Karpas-422 (cell line): ENCODE measurements at places on chromosomes 5 and 9. TPM values are rescaled to one million over a fixed set of nuclear protein-coding genes. Genes with fewer than 3 reads are reported as not detected.

- DNase-seq: no peak
These were observed 48.6 kb upstream of the IRX2 start for GRCh38 chr5:2800035-2800434.

GRCh38 chr9:77708064-77708815 is 60.1 kb upstream of the GNA14 start:
- DNase-seq: no peak

DNA sequence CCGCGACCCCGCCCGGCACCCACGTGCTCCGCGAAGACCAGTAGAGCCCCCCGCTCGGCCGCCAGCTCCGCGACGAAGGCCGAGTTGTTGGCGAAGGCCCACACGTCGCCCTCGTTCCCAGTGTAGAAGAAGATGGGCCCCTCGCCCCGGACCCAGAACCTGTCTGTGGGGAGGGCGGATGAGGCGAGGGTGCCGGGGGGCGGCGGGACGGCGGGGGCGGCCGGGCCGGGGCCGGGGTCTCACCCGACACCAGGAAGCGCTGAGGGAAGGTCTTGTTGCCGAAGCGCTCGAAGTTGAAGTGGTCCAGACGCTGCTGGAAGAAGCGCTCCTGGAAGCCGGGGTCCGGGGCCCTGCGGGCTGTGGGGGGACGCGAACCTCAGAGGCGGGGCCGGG is 317 bp downstream of the DPP7 start:
- no peak for DNase-seq

DNA sequence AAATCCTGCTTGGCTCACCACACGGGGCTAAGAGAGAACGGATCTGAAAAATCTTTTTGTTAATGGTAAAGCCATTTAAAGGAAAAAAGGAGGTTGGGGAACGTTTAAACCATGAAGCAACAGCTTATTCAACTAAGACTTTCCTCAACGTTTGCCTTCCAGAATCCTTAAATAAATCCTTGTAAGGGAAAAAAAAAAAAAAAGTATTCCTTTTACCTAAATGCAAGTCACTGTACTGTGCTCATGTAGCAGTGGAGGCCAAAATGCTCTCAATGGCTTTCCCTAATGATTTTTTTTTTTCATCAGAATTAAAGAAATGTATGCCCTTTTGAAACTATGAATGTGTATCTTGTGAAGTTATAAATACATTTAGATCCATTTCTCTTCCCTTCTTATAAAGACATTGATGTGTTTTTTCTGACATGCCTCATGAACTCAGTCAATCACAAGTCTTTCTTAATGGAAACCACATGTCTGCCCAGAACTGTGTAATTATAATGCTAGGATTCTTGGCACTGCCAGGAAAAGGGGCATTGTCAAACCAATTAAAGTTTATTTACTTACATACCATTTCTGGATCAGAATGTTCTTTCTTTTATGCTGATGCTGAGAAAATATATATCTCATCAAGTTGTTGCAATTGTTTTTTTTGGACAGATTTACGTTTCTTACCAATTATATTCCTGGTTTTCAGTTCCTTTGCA is 107.5 kb downstream of the EBF1 start:
- DNase-seq: no peak

The NSMF gene
- 36.4 and 55.4 TPM in 2 replicates for total RNA-seq

DNA sequence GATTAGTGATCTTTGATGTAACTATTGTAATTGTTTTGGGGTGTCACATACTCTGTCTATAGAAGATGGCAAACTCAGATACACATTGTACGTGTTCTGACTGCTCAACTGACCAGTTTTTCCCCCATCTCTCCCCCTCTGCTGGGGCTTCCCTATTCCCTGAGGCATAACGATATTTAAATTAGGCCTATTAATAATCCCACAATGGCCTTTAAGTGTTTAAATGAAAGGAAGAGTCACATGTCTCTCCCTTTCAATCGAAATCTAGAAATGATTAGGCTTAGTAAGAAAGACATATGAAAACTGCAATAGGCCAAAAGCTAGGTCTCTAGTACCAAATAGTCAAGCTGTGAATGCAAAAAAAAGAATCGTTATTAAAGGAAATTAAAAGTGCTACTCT is 265.6 kb downstream of the TMEM232 start:
- DNase-seq: no peak

The ALDH1A1 gene
- total RNA-seq: not detected in 2 replicates

DNA sequence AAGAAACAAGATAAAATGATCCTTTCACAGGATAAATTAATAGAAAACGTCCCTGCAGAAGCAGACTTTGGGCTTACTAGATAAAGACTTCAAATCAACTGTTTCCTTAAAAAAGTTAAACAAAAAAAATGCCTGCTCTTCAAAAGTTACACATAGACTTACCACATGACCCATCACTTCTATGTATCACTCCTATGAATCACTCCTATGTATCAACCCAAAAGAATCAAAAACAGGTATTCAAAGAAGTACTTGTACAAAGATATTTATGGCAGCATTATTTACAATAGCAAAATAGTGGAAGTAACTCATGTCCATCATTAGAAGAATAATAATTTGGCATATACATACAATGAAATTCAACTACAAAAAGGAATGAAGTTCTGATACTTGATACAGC is 56.3 kb upstream of the PRDM9 start:
- no peak for DNase-seq

GRCh38 chr9:109817146-109817845 is 37.3 kb downstream of the PALM2AKAP2 start:
- DNase-seq: no peak

The SEMA6A gene
- total RNA-seq: not detected in 2 replicates

GRCh38 chr5:173324115-173325001 is 3.9 kb downstream of the STC2 start:
- no peak for DNase-seq

DNA sequence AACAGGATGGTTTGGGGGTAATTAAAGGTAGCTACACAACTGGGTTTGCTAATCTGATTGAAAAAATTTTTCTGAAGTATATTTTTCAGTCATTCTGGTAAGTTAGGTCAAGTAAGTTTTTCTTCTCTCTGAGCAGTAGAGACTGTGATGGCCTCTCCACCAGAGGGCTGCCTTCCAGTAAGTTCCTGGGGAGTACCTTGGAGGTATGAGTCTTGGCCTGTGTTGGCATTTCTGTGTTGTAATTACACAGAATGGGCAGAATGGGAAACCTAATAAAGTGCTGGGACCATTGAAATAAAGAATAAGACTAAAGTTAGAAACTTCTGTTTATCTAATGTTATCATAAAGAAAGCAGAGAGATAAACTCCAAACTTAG is 430.8 kb downstream of the ARHGEF28 start:
- no peak for DNase-seq

GRCh38 chr5:466661-467310 is 23.8 kb downstream of the EXOC3 start:
- no peak for DNase-seq

GRCh38 chr5:55524816-55525215 is 9.9 kb downstream of the PLPP1 start:
- DNase-seq: no peak

DNA sequence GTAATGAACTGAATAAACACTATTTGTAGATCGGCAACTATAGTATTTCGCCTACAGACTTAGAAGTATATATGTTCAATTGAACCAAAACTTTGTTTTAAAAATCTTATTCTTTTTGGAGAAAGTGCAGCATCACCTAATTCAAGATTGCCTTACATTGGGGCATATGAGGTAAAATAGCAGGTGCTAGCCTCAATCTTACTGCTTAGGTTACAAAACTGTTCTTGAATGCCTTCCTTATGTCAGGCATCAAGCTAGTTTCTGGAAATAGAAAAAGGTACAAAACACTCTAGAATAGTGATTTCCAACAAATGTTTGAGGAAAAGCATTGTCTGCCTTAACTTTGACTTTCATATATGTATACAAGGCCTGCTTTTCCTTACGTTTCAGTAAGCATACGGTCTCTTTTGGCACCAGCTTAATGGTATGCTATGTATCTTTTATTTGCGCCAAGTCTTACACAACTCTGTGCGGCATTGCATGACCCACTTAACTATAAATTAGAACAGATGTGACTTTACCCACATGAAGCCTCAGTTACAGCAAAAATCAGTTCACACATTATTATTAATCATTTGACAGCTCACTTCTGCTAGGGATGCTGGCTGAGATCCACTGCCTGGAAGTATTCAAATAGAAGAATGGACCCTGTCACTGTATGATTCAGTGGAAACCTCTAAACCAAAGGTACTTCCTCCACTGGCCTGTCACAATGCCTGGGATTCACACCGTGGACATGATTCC is 174.1 kb downstream of the PRELID2 start:
- no peak for DNase-seq

GRCh38 chr5:173717959-173718358 is 101.5 kb upstream of the BOD1 start:
- DNase-seq: peak; percentile 62

DNA sequence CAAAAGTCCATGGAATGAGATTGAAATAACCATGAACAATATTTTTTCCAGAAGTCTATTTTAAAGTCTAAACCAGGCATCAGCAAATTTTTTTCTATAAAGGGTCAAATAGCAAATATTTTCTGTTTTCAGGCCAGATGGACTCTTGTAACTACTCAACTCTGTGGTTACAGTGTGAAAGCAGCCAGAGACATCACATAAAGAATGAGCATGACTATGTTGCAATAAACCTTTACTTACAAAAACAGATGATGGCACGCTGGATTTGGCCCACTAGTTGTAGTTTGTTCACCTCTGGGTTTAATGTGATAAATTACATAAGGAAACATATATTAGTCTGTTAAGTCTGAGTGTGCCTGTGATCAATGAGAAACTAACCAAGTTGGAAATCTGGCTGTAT is 319.2 kb downstream of the TRPM3 start:
- DNase-seq: peak; percentile 33

DNA sequence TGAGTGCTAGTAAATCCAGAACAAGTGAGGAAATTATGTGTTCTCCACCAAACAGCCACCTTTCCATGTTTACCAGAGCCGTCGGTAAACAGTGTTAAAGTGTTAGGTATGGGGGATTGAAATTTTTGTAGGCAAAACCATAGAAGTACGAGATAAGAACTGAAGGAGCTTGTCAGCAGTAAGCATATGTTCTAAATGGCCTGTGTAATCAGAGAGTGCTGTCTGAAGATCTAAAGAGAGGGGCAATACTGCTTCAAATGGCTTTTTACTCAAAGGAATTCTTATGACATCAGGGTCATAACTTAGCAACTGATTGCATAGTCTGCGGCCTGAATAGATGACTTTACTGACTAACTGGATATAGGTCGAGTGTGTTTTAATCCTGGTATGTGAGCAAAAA is 13.4 kb upstream of the TEX10 start:
- DNase-seq: no peak

GRCh38 chr9:82081496-82081895 is 92.9 kb downstream of the SPATA31D1 start:
- DNase-seq: no peak

- peak; percentile 45 for DNase-seq
These were observed 875 bp downstream of the ACO1 start for GRCh38 chr9:32385152-32385884.

The LCN1 gene
- not detected in 2 replicates for total RNA-seq

GRCh38 chr9:110807956-110808598 is 139.5 kb downstream of the MUSK start:
- DNase-seq: no peak

- no peak for DNase-seq
These were observed 58.9 kb downstream of the IRF1 start for GRCh38 chr5:132431632-132432031.

DNA sequence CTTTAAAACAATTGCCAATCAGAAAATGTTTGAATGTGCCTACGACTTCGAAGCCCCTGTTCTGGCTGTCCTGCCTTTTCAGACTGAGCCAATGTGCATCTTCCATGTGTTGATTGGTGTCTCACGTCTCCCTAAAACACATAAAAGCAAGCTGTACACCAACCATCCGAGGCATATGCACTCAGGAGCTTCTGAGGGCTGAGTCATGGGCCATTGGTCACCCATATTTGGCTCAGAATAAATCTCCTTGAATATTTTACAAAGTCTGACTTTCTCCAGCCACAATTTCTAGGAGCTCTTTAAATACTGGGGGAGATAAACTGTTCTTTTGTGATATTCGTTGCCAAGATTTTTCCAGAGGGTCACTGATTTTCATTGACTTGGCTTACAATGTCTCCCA is 53.9 kb downstream of the C9orf57 start:
- DNase-seq: no peak

DNA sequence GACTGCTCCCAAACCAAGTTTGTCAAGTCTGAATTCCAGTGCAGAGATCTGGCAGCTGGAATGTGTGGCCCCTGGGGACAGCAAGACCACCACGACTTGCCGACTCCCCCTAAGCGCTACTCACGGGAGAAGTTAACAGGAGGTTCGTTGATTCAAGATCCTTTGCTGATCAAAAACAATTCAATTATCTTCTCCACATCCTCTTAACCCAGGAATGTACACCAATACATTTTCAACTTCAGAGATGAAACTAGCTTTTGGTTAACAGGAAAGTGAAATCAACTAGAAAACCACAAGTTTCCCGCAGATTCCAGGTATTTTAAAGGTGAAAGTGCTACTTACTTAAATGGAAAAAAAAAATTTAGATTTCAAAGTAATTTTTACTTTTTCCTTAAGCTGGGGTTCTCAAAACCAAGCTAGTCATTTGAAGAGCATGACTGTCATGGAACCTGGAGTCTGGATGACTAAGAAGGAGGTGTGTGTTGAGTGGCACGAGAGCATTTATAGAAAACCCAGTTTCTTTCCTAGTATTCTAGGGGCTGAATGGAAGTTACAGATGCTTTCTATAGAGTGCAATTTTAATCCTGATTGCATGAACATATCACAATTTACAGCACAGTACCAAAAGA is 257.5 kb upstream of the PANK3 start:
- no peak for DNase-seq

The FOXD4L6 gene
- total RNA-seq: 0.30 and 1.5 TPM in 2 replicates

GRCh38 chr9:22255337-22255736 is 191.3 kb upstream of the DMRTA1 start:
- DNase-seq: no peak

DNA sequence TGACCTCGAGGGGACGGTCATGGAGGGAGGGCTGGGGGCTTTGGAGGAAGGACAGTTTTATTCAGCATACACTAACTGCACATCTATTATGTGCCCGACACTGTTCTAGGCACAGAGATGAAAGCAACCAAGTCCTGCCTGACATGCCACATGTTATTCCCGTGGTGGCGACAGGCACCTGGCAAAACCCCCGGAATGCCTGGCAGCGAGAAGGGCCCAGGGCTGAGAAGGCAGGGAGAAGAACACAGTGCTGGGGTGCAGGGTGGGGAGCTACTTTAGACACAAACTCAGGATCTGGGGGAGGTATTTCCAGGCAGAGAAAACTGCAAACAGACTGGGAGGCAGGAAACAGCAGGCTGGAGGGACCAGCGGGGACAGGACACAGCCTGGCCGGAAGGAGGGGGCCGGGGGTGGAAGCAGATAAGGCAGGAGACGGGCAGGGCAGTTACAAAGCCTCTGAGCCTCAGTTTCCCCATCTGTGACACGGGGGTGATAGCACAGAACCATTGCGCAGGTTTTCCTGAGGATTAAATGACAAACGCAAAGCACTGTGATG is 77.7 kb downstream of the STK10 start:
- no peak for DNase-seq

DNA sequence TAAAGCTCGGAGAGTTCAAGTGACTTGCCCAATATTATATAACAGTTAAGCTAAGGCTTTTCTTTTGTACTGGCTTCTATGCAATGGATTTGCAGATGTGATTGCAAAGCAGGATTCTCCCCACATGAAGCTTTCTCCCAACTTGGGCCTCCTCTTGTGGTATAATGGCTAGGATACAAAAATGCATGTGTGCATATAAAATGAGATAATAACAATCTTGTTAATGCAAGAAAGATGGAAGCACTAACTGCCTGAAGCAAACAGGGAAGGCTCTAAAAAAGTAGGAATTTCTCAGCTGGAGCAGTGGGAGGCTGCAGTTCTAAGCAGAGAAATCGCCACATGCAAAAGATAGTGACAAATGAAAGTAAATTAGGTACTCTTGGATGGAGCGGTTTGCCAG is 444.2 kb upstream of the RIOK2 start:
- DNase-seq: no peak
